Endothelial cell of umbilical vein (primary cell): ENCODE measurements at places on chromosomes 12 and 14. TPM values are rescaled to one million over a fixed set of nuclear protein-coding genes. Genes with fewer than 3 reads are reported as not detected.

The RIN3 gene
- 5.1 and 5.8 TPM in 2 replicates for polyA plus RNA-seq

The FSCB gene
- not detected in 2 replicates for polyA plus RNA-seq

The KRT71 gene
- polyA plus RNA-seq, result not detected in 2 replicates

The LRCOL1 gene
- polyA plus RNA-seq, result 1.1 and 1.5 TPM in 2 replicates

The RHEBL1 gene
- polyA plus RNA-seq, result 2.2 and 2.7 TPM in 2 replicates
